Stimulated activated CD4-positive, alpha-beta T cell treated with anti-CD3 and anti-CD28 coated beads, TNF-alpha, amount 100 ng/mL, for 1 hour (primary cell): ENCODE measurements at places on chromosomes 1 and 21.

DNA sequence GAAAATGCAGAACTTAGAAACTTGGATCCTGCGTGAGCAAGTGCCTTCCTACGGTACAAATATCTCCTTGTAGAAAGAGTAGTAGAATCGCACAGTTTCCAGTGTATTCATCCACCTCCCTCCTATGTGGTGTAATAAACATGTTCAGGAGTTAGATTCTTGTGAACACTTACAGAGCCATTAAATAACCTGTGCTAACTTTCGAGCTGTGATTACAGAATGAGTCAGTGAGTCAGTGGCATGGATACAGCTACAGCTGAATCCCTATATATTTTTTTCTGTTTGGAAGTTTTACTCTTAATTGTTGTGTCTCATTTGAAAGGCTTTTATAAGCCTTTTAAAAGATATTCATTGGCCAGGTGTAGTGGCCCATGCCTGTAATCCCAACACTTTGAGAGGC lies 148.7 kb downstream of the EDEM3 start:
- no peak for DNase-seq

- DNase-seq = no peak
Observed at GRCh38 chr1:84434801-84435549, 36.7 kb downstream of the DNASE2B start.

DNA sequence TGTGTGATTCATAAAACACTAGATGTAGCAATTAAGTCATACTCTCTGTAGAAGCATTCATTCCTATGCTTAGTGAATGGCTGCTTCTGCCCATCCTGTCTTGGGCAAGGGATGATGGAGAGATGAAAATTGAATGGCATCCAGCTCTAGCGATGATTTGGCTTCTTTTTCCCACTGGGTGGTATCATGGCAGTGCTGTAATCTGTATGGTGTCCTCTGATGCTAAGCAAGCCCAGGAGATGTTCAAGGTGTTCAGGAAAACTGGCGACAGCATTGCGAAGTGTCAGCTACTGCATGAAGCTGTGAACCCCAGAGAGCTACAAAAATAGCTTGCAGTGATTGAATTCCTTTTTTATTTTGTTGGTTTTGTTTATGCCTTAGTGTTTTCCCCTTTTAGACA lies 48.9 kb upstream of the LEPR start:
- DNase-seq = no peak

DNA sequence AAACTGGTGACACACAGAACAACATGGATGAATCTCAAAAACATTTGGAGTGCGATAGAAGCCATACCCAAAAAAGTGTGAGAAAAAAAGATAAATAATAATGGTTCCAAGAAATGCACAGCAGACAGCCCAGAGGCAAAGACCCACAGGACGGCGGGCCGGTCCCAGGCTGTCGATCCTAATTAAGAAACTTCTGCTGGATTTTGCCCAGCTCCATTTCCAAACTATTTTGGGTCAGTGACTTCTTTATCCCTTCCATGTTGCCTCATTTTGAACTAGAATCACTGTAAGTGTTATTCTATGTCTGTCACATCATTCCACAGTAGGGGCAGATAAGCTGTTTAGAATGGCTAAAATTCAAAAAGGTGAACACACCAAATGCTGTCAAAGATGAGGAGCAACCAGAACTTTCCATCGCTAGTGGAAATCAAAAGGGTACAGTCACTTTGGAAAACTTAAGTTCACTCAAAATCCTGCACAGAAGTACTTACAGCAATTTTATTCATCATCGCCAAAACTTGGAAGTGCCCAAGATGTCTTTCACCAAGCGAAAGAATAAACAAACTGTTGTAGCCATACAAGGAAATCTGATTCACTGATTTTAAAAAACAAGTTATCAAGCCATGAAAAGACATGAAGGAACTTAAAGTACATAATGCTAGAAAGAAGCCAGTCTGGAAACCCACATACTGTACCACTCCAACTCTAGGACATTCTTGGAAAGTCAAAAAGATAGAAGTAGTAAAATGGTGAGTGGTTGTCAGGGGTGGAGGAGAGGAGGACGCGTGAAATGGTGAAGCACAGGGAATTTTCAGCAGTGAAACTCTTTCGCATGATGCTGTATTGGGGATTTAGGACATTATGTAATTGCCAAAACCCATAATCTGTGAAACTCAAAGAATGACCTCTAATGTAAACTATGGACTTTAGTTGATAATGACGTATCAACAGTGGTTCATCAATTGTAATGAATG lies 7.5 kb downstream of the NBPF1 start:
- DNase-seq = no peak

- no peak for DNase-seq
Observed at GRCh38 chr21:41023936-41024335, 144.0 kb upstream of the BACE2 start.

GRCh38 chr1:85417876-85418275 lies 47.1 kb downstream of the DDAH1 start:
- DNase-seq = no peak

- DNase-seq = no peak
Observed at GRCh38 chr1:201902198-201902597, 13.5 kb downstream of the SHISA4 start.

- no peak for DNase-seq
Observed at GRCh38 chr1:248189026-248189425, 8.0 kb upstream of the OR2M3 start.

GRCh38 chr1:23793861-23794731 lies 3.2 kb downstream of the LYPLA2 start:
- no peak for DNase-seq

- no peak for DNase-seq
Observed at GRCh38 chr1:101431956-101432510, 195.2 kb downstream of the S1PR1 start.

GRCh38 chr1:209705033-209705598 lies 470 bp downstream of the HSD11B1 start:
- DNase-seq = no peak

DNA sequence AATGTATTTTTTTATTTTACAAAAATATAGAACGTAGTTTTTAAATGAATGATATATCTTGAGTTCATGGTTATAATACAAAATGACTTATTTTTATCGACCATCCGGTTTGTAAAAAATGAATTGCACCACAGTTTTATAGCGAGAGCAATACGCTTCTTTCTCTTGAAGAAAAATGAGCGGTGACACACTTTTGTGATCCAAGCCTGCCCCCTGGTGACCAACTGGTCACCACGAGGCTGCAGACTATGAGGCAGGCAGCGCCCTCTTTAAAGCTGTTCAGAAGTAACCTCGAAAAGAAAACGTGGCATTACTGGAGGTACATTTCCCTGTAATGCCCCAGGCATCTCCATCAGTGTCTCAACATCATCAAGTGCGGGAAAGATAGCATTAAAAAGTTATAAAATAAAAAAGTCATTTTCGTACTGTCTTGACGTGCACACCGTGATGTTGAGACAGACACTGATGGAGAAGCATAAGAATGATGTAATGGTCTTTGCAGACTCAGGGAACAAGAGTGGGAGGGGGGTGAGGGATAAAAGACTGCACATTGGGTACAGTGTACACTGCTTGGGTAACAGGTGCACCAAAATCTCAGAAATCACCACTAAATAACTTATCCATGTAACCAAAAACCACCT lies 734.2 kb upstream of the ADAMTS5 start:
- peak; percentile 4 for DNase-seq

DNA sequence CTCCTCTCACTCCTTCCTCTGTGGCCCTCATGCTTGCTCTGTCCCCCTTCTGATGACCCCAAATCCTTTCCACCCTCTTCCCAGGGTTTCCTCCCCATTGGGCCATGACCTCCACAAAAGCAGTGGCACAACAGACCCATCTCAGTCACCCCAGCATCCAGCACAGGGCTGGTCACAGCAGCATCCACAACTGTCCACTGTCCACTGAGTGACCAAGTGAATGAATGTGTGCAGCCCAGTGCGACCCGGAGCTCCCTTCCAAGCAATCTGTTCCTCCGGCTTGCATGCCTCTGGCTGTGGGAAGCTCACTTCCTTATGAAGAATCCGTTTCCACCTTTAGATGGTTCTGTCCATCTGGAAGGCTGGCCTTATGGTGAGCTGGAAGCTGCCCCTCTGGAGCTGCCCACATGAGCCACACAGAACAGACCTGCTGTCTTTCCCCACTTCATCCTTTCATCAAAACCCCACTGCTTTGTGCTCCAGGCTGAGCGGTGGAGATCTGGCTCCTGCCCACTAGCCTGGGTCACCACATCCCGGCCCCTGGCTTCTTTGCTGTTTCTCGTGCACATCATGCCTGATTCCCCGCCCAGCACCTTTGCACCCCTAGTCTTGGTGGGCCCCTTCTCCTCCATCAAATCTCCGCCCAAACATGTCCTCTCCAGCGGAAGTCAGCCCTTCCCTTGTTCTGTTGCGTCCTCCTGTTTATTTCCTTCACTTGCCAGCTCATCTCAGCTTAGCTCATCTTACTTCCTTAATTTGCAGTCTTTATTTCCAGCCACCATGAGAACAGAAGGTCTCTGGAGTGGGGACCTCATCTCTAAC lies 56.4 kb downstream of the EDN2 start:
- DNase-seq = no peak

- no peak for DNase-seq
Observed at GRCh38 chr1:40302475-40302874, 14.6 kb downstream of the COL9A2 start.

DNA sequence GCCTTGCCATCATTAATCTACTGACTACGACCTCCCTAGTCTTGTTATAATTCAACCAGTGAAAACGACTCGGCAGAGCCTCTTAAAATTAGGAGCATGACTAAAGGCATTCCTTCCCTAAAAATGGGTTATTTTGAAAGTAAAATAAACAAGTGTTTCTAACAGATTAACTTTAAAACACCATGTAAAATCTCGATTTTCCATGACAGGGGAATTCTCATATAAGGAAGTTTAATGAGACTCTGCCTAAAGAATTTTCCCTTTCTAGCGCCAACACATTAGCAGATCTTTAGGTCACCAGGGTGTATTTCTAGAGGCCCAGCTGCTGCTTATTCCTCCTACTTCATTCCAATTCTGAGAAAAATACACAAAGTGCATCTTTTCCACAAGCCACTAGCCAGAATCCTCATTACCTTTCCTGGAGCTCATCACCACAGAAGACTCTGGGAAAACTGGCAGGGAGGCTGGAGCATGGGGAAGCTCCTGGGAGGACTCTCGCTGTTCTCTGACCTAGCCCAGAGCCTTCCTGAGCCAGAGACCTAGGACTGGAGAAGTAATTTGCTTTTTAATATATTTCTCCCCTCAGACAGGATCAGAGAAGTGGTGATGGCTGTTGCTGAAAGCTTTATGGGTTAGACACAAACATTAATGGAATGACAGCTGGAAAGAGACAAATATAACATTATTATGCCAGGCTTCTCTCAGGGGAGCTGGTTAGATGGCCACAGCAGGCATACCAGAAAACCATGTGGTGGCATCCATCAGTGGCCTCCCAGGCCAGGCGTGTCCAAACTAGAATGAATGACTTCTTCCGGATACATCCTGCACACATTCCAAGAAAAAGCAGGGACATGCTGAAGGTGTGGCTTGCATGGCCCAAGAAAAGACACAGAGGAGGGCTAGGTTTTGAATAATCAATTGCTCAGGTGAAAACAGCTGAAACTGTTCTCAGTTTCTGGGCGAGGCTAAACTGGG lies 63.6 kb upstream of the CTTNBP2NL start:
- DNase-seq = no peak

DNA sequence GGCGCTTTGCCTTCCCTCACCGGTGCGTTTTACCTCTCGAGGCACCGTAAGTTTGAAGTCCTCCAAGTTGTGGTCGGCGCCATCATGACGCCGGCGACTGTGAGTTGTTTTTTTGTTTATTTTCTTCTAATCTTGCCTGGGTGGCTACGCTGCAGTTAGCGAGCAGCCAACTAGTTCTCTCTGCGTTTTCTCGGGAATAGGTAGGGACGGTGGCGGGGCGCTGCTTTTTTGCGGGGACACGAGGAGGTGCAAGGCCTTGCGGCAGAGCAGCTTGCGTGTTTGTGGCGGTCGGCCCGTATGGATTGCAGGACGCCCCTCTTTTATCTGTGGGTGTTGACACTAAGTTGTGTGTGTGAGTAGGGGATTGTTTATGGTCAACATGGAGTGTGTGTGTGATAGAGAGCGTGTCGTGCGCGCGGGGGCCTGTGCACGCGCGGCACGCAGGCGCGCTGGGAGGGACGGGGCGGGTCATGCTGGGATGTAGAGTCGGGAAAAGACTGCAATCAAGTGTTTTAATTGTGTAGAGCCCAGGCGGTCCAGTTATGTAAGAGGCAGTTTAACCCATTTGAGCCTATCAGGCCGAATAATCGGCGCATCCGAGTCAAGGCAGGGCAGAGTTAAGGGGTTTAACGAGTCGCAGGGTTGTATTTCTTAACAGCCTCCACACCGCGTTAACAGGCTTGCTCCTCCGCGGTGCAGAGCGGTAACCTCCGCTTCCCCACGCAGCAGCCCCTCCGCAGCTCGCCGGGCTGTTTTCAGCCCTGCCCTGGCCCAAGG lies 1.2 kb upstream of the NEGR1 start:
- DNase-seq = peak; percentile 1

DNA sequence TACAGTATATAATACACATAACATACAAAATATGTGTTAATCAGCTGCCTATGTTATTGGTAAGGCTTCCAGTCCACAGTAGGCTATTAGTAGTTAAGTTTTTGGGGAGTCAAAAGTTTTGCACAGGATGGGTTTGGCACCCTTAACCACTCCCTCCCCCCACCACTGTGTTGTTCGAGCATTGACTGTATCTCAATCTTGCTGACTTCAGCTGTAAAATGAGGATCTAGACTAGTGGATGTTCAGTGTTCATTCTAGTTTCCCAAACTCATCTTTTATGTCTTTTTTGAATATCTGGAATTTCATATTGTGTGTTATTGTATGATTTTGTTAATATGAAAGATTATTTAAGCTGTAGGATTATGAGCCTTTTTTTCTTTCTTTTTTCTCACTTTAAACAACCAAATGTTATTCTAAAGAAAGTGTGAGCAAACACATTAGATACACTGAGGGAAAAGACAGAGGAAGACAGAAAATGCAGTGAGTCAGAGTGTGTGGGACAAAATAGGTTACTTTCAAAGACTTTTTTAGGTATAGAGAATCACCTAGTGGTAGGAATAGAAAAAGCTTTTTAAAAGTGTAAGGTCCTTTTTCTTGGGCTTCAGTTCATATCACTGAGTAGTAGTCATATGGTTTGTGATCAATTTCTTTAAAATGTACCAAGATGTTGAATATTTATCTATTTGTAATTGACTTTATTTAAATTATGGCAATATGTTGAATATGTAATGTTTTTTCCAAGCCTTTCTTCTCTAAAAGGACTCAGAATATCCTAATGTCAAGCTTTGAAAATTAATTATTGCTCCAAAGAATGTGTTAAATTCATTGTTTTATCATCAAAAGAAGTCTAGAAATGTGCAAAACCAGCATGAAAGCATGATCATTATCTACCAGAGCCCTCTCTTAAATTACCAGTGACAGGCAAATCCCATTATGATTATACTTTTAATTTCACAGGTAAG lies 17.9 kb upstream of the CENPF start:
- DNase-seq = no peak

- no peak for DNase-seq
Observed at GRCh38 chr1:184027826-184028695, 9.5 kb downstream of the COLGALT2 start.

DNA sequence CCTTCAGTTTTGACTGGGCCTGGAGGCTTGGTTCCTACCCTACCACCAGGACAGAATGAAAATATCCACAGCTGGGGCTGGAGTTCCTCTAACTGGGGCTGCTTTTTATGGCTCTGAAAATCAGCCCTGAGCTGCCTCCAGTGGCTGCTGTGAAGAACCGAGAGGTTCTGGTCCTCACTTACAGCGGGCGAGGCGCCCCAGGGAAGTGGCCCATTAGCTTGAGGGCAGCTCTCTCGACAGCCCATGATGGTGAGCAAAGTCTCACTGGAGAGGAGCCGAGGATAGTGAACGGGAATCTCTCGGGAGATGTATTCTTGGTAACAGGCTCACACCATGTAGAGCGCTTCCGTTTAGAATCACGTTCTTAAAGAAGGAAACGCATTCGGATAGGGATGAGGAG lies 459.7 kb downstream of the KIF26B start:
- DNase-seq = no peak
